ENCODE measurements at places on chromosomes 2 and 18.

- DNase-seq = no peak
Observed at GRCh38 chr2:157685572-157685971, 56.9 kb upstream of the ACVR1C start.

GRCh38 chr18:22865354-22866116 is 67.6 kb upstream of the RBBP8 start:
- no peak for DNase-seq

GRCh38 chr2:236337465-236338325 is 73.5 kb upstream of the ASB18 start:
- no peak for DNase-seq

DNA sequence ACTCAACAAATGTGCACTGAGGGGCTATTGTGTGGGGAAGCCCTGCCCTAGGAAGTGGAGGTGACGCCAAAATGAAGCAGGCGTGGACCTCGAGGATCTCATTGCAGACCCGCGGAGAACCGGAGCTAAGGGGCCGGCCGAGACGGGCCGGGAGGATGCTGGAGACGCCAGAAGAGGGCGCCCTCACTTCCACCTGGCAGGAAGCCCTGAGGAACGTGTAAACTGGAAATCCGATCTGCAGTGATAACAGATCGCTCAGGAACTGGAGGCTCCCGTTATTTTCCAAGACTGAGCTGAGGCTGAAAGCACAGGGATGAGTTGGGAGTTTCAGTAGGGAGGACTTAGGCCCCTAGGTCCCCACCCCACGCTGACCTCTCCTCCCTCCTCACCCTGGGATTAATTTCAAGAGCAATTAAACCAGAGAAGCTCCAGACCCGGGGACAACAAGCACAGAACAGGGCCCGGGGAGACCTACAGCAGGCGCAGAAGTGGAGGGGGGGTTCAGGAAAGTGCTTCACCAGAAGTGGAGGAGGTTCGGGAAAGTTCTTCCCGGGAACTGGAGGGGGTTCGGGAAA is 7.7 kb upstream of the COL6A3 start:
- DNase-seq = no peak

GRCh38 chr2:159010340-159010739 is 41.9 kb downstream of the TANC1 start:
- no peak for DNase-seq

DNA sequence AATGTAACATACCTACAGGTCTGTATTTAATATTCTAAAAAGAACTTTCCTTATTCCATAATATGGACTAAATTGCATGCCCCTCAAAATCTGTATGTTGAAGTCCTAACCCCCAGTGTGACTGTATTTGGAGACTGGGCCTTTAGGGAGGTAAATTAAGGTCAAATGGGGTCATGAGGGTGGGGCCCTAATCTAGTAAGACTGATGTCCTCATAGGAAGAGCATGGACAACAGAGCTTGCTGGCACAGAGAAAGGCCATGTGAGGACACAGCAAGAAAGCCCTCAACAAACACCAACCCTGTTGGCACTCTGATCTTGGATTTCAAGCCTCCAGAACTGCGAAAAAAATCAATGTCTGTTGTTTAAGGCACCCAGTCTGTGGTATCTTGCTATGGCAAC is 18.6 kb downstream of the SF3B1 start:
- no peak for DNase-seq

GRCh38 chr2:217736776-217737550 is 265.8 kb downstream of the TNS1 start:
- DNase-seq = no peak

DNA sequence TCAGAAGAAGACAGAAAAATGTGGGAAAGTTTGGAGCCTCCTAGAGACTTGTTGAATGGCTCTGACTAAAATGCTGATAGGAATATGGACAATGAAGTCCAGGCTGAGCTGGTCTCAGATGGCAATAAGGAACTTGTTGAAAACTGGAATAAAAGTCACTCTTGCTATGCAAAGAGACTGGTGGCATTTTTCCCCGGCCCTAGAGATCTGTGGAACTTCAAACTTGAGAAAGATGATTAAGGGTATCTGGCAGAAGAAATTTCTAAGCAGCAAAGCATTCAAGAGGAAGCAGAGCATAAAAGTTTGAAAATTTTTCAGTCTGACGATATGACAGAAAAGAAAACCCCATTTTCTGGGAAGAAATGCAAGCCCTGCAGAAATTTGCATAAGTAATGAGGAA is 159.3 kb downstream of the MREG start:
- no peak for DNase-seq
